Mucosa of gallbladder (tissue), 1 donor: ENCODE measurements at places on chromosomes 1 and 21.

DNA sequence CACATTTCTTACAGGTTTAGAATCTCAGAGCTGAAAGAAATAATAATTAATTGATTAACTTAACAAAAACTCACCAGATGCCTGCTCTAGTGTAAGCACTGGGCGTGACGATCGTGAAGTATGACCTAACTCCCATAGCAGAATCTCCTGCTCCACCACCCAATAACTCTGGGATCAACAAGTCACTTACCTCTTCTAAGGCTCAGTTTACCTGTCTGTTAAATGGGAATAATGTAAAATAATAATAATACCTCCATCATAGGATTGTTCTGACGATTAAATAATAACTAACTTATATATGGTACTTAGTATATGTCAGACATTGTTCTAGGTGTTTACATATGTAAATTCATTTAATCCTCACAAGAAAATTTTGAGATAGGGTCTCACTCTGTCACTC is 24.6 kb downstream of the COA7 start:
- no peak for DNase-seq

DNA sequence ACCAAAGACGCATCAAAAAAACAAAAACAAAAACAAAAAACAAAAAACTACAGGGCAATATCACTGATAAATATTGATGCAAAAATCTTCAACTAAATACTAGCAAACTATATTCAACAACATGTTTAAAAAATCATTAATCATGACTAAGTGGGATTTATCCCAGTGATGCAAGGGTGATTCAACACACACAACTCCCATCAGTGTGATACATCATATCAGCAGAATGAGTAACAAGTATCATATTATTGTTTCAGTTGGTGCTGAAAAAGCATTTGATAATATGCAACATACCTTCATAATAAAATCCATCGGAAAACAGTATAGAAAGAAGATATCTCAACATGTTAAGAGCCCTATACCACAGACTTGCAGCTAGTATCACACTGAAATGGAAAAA is 953.0 kb downstream of the AMY1C start:
- DNase-seq = no peak

DNA sequence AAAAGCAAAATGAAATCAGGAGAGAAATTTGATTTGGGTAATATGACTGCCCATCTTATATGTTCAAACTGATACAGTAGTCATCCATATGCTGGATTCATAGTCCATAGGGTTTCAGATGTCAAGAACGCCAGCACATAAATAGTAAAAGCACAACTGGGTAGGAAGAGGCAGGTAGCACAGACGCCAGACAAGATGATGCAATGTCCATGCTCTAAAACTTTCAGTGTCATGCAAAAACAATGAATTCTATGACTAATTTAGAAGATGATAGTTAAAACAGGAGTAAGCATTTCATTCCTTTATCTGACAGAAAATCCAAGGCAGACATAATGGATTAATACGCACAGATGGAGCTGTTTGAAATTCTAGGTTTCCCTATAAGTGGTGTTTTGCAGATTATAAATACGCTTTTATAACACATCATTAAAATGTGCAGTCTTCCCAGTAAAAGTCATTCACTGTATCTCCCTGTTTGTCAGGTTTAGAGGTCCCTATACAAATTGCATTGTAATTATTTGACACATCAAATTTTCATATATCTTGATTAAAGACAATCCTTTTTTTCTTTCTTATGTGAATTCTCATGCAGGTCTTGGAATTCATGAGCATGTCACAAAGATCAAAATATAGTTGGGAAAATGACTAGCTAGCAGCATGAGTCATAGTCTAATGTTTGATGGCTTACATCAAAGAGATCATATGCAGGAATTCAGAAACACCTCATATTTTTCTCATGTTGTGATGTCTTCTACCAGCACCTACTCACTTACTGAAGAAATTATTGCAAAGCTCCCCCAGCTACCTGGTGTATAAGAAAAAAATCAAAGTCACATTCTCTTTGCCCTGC is 139.9 kb downstream of the DSCAM start:
- DNase-seq = no peak

DNA sequence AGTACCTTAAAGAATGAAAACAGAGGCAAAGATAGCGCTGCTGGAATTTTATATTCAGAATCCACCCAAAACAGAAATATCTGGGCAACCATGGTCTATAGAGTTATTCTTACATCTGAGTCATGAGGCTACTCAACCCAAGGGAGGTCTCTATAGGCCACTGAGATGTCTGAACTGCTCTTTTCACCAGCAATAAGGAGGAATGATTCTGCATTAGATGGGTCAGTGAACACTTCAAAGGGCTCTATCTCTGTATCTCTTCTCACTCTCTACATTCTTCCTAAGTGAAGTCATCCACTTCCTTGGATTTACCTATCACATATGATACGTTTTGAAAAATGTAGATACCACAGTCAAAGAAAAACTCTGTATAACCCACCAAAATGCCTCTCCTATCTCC is 90.2 kb upstream of the NGF start:
- DNase-seq = no peak

DNA sequence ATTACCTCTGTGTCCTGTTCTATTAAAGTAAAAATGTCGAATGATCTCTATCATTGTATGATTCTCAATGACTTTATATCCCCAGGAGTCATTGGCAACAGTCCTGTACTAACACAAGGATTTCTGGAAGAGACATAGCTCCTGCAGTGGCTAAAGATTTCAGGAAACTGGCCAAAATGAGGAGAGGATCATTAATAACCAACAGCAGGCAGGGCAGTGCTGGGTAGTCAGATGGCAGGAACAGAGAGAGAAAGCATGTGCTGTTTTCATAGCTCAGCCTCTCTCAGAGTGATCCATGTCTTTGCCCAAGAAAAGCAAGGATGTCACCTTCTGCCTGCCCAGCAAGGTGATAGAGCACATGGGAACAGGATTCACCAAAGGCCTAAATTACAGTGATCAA is 604.7 kb upstream of the PLXNA2 start:
- DNase-seq = no peak

DNA sequence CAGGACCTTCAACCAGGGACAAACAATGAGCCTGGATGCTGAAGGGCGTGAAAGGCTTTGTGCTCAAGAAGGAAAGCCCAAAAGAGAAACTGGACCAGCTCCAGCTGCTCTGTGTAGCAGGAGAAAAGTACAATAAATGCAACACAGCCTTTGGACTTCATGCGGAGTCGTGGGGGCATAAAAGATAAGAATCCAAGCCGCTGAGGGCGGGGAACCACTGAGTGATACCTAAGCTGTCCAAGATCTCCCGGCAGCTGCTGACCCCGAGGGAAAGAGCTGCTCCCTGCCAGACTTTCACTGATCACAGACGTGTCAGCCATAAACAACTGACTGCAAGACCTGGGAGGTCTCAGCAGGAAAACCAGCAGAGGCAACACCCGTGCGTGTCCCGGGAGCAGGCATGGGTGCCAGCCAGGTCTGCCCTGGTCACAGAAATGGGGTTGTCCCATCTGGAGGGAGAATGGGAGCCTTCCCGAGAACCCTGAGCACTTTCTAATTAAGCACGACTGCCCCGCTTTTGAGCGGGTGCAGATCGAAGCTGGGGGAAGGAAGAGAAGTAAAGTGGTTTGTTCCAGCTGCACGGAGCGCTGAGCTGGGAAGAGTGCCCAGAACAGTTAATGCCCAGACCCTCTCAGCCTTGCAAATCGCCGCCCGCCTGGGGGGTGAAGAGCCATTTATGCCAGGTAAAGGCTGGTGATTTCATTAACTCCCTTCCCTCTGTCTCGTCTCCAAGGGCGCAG is 68.3 kb upstream of the TARDBP start:
- DNase-seq = peak; percentile 74

GRCh38 chr1:227038401-227038800 is 98.3 kb downstream of the COQ8A start:
- DNase-seq = no peak
